NCI-H187 (cell line): ENCODE measurements at places on chromosomes 12 and 14.

DNA sequence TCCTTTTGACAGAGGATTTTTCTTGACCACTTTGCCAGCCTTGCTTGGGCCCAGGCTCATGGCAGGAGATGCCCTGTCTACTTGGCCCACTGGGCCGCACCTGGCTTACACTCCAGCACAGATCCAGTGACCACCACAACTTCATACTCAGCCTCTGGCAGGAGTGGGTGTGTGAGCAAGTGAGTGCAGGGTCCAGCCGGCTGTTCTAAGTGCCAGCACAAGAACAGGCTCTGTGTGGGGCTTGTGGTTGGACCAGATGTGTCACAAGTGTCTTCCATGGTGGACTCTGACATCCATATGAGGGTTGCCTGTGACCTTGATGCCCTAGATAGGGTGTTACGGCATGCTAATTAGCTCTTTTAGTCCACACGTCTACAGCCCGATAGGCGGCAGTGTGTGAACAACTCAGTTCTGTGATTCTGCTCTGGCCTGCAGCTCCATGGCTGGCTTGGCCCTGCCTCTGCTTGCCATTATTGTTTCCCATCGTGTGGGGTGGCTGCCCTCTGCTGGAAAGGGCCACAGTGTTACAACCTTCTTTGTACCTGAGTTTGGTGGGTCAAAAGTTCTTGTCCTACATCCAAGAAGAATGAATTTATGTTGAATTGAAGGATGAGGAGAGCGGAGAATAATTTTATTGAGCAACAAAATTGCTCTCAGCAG, 1089.1 kb downstream of the SLC6A15 start:
- no peak for DNase-seq

DNA sequence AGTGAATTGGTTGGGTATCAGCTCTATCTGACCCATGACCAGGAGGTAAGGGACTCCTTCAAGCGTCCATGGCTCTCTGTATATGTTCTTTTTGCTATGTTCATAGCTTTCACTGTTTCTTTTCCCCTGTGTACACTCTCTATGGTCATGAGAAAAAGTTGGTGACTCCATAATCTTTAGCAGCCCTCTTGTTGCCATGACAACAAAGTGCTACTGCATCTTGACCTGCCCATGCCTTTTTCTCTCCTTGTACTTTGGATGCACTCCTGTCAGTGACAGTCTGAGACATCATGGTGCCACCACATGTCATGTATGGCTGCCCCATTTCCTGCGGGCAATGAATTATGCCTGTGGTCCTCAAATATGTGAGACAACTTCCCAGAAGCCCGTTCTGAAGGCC, 280.2 kb downstream of the TMEM121 start:
- DNase-seq = no peak

- no peak for DNase-seq
These were observed 50.3 kb downstream of the BAZ1A start for GRCh38 chr14:34824826-34825225.

DNA sequence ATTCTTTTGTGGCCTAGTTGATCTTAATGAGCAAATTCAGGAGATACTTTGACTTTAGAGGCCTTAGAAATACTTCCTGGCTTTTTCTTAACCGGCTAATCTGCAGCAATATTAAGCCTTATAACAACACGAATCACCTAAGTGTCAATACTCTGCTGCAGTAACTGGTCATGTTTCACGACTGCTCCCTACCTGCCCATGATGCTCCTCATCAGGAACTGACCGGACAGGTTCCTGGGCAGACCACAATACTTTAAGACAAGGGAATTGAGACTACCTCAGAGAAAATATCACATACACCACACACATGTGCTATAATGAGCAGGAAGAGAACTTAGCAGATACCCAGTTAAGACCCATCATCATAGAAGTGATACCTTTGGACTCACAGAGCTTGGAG, 211.9 kb upstream of the BMP4 start:
- DNase-seq = no peak

- no peak for DNase-seq
These were observed 1.3 kb downstream of the BCL2L2 start for GRCh38 chr14:23307687-23308644.
